CD8-positive, alpha-beta T cell (primary cell): ENCODE measurements at places on chromosomes 12 and 14. TPM values are rescaled to one million over a fixed set of nuclear protein-coding genes. Genes with fewer than 3 reads are reported as not detected.

Gene FAM186B
- total RNA-seq: 0.50 TPM

DNA sequence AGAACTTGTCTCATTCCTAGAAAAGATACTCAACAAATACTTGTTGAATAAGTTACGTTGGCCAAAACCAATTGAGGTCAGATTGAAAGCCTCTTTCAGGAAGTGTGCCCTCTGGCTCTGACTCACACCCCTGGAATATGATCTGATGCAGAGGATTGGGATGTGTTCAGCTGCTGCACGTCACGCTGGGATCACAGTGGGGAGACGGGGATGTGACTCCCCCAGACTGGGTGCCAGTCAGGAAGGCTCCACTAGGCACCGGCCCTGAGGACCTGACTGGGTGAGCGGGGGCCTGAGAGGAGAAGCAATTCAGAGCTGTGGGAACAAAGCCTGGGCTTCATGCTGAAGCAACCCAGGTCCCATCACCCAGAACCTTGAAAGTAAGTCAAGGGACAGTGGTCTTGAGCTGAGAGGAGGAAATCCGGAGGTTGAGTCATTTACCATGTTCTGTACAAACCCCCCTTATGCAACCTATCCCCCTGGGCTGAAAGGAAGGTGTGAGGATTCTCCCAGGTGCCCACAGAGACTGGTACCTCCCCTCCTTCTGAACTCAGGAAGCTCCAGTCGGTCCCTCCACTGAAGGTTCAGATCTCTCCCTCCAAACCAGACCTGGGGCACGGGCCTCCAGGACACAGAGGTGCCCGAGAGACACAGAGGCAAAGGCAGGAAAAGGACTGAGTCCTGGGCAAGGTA, 3.9 kb downstream of the CEBPE start:
- no peak for DNase-seq

GRCh38 chr14:30673071-30673470, 51.0 kb downstream of the SCFD1 start:
- DNase-seq: no peak

GRCh38 chr12:86170051-86170450, 86.1 kb downstream of the MGAT4C start:
- no peak for DNase-seq

DNA sequence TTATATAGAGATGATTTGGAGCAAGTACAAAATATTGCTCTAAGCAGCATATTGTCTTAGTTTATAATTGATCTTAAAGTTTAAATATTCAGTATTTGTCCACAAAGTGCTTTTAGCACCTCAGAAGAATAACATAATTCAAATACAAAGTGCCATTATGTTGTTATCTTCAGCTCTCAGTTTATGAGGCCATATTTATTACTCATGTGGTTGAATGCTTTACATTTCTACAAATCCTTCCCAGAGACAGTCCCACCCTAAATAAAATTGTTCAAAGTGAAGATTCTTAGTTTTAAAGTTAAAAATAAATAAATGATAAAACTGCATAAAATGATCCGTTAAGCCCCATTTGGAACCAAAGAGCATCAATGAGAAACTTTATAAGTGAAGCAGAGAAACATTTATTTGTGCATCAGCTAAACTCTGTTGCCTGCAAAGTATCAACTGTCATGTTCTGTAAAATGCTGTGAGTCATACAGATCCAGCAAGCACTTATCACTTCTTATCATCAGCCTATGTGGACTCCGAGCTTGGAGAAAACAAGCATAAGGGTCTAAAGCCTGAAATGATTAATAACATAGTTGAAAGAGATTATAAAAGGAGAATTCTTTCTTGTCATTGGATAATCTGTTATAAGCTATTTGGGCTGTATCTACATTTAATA, 218.9 kb downstream of the ADAMTS20 start:
- no peak for DNase-seq

Gene KRT7
- total RNA-seq: not detected

Gene FOXG1
- not detected for total RNA-seq
